Amniotic epithelial cell (primary cell): ENCODE measurements at places on chromosomes 1 and 21.

- no peak for DNase-seq
Measured at GRCh38 chr1:8219530-8219929, 98.4 kb upstream of the SLC45A1 start.

GRCh38 chr1:58710190-58711085, 10.6 kb upstream of the MYSM1 start:
- DNase-seq: no peak

GRCh38 chr1:175332515-175332914, 139.9 kb upstream of the KIAA0040 start:
- DNase-seq: no peak

- DNase-seq: no peak
Measured at GRCh38 chr1:30008372-30008997, 714.9 kb downstream of the MATN1 start.

DNA sequence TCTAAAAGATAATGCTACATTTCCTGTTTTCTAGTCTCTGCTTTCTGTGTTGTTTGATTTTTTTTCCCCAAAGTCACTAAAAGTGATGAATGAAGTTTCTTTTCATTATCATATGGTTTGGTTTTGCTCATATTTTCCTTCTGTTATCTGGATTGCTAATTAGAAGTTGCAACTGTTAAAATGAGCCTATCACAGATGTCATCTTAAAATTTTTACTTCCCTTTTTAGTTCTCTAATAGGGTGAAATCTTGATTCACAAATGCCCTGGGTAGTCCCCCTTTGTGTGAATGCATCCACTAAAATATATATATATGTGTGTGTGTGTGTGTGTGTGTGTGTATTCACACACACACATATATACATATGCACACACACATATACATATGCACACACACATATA, 144.1 kb downstream of the GREM2 start:
- no peak for DNase-seq

- DNase-seq: peak; percentile 84
Measured at GRCh38 chr1:39625462-39626273, 13.8 kb downstream of the HEYL start.

GRCh38 chr1:84478876-84479868, at the start of gene RPF1:
Gene RPF1 (plus strand): TSS chr1:84479266. CDS start chr1:84479282, 16 bp downstream.
- DNase-seq: peak; percentile 86

GRCh38 chr1:192118881-192119405, 39.3 kb upstream of the RGS18 start:
- DNase-seq: no peak

DNA sequence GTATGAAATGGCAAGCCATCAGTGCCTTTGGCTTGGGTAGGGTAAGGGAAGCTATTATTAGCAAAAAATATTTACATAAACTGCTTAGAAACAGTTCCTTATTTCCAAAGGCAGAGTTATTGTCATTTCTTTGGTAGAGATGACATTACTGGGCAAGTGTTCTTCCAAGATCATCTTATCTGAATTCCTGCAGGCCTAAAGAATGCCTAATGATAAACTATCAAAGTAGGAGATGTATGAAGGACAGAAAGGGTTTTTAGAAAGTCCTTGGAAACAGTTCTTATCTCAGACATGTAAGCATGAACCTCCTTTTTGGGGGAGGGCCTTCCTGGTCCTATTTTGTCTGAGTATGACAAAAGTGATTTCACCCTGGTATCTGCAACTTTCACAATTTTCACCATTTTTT, 5.1 kb upstream of the FRRS1 start:
- no peak for DNase-seq

- DNase-seq: no peak
Measured at GRCh38 chr1:119314001-119314796, 54.4 kb upstream of the HAO2 start.

- DNase-seq: no peak
Measured at GRCh38 chr1:75292013-75292412, 157.8 kb downstream of the LHX8 start.

DNA sequence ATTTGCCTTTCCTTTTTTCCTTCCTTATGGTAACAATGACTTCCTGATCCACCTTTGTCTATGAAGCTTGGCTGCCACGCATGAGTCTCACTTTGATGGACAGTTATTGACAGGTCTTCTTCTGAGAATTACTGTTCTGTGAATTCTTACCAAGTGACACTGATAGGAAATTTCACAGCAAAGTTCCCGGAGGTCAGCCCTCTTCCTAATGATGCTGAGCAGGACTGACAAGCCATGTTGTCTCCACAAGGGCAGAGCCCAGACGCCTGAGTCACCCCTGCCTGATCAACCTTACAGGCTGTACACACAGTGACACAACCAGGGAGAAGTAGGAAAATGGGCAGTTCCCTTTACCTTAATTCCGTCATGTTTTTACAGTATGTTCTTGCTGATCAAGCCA, 44.2 kb downstream of the ZC3H11B start:
- peak; percentile 21 for DNase-seq

- DNase-seq: no peak
Measured at GRCh38 chr1:95124342-95124741, 7.2 kb downstream of the TLCD4 start.
